ENCODE measurements at places on chromosomes 1 and 21. TPM values are rescaled to one million over a fixed set of nuclear protein-coding genes. Genes with fewer than 3 reads are reported as not detected.
A peak's percentile ranks its signal among the peaks of the same experiment; 100 is the strongest.

- DNase-seq, result no peak
Measured at GRCh38 chr1:1938613-1939295, 19.7 kb upstream of the TMEM52 start.

- no peak for DNase-seq
Measured at GRCh38 chr1:208235356-208235981, 8.7 kb downstream of the PLXNA2 start.

GRCh38 chr1:82245345-82246014 lies 444.7 kb downstream of the ADGRL2 start:
- no peak for DNase-seq

DNA sequence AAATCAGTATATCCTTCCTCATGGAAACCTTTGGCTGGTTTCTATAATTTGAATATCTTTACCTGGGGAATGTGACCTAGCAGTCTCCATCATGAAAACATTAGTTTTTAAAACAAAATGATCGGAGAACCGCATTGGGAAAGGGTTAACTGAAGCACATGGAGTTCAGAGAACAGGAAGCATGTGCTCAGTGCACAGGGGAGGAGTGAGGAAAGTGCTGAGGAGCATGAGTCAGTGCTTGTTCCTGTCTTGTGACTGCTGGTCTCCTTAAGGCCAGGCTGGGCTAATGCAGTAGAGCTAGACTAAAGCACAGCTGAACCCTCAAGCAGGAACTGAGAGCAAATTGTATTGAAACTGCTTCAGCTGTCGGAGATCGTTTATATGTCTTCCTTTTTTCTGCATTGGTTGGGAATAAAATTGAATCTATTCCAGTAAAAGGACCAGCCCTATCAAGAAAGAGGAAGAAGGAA lies 5.8 kb downstream of the IFI16 start:
- peak; percentile 76 for DNase-seq

GRCh38 chr1:25580927-25581326 lies 35.7 kb upstream of the MAN1C1 start:
- DNase-seq, result no peak

DNA sequence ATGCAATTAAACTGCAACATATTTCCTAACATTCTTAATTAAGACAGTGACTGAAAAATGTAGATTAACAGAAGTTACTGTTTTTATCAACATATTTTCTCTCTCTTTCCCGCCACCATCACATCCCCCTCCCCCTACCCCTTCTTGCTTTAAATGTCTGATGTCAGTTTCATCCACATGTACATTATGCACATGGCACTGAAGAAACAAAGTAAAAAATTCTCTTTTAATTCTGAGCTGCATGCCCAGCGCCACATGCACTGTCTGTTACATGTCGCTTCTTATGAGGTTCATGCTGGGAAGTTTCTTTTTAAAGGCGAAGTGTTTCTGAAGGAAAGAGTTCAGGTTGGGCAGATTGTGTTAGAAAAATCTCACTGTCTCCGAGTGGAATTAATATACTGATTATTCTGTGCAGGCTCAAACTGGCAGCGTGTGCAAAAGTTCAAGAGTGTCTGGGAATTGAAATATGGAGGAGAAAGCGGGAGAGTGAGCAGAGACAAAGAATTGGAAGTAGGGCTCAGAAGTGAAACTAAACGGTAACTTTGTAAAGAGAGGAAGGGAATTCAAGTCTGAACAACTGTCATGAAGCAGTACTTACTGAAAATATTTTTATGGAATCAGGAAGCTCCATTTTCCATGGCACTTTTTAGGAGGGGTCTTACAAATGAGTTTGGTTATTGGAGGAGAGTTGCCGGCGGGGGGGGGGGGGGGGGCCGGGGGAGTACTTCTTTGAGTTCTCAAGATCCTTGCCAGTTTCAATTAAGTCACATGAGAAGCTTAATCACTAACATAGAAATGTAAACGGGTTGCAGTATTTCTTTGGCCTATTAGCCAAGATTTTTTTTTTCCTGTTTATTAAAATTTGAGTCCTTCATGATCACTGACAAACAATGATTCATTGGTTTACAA lies 217.6 kb downstream of the SDCCAG8 start:
- DNase-seq, result peak; percentile 22

DNA sequence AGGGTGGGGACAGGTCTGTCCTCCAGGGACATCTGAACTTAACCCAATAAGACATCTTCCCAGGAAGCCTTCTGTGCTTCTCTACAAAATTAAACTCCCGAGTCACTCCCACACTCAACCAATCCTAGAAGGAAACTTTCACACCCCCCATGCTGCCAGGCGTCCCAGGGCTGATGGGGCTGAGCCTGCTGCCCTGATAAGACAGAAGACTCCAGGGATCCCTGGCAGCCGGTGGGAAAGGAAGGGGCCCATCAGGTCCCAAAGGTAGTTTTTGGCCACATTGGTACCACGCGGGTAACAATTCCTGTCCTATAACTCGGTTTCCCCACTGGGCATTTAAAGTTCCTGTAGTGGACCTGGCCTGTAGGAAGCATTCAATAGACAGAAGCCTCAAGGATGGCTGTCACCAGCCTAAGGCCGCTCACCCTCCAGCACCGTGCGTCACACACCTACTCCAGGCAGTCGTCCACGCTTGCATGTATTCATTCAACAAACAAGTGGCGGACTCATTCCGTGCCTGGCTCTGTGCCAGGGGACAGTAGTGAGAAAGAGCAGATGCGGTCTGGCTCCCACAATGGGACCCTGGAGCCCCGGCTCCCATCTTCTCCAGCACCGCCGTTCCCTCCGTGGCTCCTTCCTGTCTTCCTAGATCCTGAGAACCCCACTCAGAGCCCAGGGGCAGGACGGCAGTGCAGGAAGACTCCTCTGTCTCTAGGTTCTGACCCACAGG lies 465.2 kb downstream of the NPHP4 start:
- no peak for DNase-seq

DNA sequence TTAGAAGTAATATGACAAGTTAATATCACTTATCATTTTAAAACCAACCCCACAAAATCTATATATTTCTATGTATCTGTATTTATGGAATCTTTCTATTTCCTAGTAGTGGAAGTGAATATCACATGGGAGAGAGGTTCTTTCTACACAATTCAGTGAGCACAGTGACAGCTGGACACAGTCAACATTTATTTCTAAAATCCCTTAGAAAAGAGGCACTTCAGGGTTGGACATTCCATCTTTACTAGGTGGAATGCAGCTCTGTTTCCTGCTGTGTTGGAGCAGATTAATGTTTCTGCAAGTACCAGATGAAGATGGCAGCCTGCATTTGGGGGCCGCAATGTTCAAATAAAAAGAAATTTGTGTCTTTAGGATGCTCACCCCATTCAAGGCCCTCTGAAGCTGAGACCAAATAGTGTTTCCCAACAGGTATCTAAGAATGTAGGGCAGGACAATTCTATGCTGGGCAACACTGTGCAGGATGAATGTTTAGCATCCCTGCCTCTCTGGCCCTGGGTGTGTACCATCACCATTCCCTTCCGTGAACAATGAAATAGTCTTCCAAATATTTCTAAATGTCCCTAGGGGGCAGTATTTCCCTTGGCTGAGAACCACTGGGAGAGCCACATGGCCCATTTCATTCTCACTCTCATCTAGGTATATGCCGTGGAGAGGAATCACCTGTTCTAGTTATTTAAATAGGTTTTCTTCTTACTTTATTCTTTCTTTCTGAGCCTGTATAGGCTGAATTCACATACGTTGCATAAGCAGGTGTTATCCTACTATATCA lies 394.8 kb downstream of the PRDM2 start:
- peak; percentile 23 for DNase-seq

GRCh38 chr1:49229555-49229954 lies 452.9 kb upstream of the BEND5 start:
- no peak for DNase-seq

- no peak for DNase-seq
Measured at GRCh38 chr1:203180611-203181330, 5.1 kb upstream of the MYBPH start.

GRCh38 chr1:115811140-115811828 lies 29.6 kb downstream of the NHLH2 start:
- no peak for DNase-seq

GRCh38 chr1:9835758-9836631 lies 12.2 kb upstream of the CLSTN1 start:
- peak; percentile 50 for DNase-seq

GRCh38 chr1:190373705-190374336 lies 103.8 kb downstream of the BRINP3 start:
- DNase-seq, result peak; percentile 5

DNA sequence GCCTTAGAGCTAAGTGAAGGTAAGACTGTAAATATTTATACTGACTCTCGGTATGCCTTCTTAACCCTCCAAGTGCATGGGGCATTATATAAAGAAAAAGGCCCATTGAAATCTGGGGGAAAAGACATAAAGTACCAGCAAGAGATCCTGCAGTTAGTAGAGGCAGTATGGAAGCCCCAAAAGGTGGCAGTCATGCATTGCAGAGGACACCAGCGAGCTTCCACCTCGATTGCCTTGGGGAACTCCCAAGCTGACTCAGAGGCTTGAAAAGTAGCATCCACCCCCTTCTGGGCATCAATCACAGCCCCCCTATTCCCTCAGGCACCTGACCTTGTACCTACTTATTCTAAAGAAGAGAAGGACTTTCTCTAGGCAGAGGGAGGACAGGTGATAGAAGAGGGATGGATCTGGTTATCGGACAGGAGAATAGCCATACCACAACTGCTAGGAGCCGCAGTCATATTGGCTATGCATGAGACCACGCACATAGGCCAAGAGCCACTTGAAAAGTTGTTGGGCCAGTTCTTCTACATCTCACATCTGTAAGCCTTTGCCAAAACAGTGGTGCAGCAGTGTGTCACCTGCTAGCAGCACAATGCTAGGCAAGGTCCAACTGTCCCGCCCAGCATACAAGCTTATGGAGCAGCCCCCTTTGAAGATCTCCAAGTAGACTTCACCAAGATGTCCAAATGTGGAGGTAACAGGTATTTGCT lies 19.4 kb downstream of the PLA2G2F start:
- DNase-seq, result no peak

- DNase-seq, result no peak
Measured at GRCh38 chr1:168392958-168393549, 112.4 kb downstream of the TBX19 start.

GRCh38 chr1:198124673-198125072 lies 32.1 kb upstream of the NEK7 start:
- DNase-seq, result no peak

DNA sequence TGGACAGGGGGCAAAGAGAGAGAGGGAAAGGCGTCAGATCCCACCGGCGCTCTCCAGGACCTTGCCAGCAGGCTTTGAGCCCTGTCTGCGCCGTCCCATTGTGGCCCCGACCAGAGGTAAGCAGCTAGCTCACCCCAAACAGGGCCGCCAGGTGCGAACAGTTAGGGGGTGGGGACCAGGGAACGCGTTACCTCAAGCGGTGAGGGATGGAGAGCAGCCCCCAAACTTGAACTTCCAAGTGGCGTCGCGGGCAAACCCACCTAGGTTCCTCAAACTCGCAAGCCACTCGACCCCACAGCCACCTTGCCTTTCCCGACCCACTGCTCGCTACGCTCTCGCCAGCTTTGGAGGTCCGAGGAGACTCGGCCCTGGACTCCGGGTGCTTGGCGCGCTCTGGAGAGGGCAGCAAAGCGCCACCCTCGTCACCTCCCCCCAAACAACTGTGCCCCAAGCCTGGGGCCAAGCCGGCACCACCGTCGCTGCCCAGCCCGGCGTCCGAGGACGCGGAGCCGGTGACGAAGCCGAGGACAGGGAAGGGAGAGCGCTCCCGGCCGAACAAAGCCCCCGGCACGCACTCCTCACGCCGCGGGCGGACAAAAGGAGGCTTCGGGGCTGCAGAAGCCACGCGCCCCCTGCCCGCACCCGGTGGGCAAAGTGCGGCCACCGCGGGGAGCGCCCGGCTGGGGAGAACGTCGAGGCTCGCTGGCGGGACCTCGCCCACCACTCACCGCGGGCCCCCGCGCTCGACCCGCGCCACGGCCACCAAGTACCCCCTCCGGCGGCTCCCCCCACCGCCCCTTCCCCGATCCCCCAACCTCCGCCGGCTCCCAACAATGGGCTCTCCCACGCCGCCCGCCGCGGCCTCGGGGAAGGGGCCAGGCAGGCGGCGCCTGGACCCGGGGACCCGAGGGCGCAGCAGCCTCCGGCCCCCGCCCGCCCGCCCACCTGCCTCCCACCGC lies 976 bp downstream of the SSBP3 start:
- DNase-seq, result peak; percentile 53

GRCh38 chr1:181347495-181348390 lies 135.6 kb upstream of the CACNA1E start:
- no peak for DNase-seq

DNA sequence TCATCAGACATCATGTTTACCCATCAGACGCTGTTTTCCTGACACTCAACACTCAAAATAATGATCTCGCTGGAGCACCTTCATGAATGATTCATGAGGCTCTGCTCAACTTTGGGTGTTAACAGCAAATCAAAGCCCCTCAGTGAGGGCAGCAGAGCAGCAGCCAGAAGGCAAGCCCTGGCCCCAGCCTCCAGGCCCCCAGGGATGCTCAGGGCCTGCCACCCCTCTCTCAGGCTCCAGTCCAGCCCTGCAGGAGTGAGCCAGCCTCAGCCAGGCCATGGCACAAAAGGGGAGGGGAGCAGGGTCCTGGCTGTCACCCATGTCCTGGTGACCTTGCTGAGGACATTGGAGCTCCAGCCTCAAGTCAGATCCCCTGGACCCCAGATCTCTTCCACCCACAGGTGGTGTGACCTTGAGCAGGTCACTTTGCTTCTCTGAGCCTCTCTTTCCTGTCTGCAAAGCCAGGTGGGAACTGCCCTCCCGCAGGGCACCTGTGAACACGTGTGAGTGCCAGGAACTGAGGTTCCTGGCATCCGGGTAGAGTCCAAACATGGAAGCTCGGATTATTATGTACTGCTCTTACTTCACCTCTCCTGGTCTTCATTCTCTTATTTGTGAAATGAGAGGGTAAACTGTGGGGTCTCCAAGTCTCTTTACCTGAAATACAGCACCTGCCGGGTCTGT lies 161.6 kb upstream of the VAMP3 start:
- no peak for DNase-seq

- DNase-seq, result peak; percentile 5
Measured at GRCh38 chr1:170634293-170634692, 29.6 kb upstream of the PRRX1 start.

DNA sequence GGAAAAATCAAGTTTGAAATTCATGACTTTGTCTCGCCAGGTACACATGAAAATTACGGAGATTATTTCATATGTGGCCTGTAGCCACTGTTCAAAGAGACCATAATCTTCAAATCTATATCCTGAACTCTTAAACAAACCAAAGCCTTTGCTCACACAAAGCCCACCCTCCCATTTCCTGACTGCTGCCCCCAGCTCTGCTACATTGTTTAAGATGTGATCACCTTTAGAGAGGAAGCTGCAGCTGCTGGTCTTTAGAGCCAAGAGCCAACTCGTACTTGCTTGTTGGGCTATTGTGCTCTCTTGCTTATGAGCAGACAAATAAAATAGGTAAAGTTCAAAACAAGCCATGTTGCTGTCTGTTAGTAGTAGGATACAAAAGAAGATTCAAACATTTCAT lies 71.9 kb downstream of the DTL start:
- DNase-seq, result no peak

GRCh38 chr1:80779275-80779674 lies 1021.5 kb upstream of the ADGRL2 start:
- DNase-seq, result no peak

Gene ATAD3B
- 47.5 TPM for total RNA-seq

Gene TNFRSF1B
- 3.7 TPM for total RNA-seq

Gene RAD54L
- total RNA-seq, result 19.9 TPM

Gene KCNAB2
- 8.3 TPM for total RNA-seq

Gene FCRL6
- not detected for total RNA-seq

Gene MAEL
- not detected for total RNA-seq

Gene JMJD4
- 22.3 TPM for total RNA-seq

Gene TAS1R1
- total RNA-seq, result not detected

Measured in Daoy (cell line).